ENCODE measurements at places on chromosomes 7 and 10.

DNA sequence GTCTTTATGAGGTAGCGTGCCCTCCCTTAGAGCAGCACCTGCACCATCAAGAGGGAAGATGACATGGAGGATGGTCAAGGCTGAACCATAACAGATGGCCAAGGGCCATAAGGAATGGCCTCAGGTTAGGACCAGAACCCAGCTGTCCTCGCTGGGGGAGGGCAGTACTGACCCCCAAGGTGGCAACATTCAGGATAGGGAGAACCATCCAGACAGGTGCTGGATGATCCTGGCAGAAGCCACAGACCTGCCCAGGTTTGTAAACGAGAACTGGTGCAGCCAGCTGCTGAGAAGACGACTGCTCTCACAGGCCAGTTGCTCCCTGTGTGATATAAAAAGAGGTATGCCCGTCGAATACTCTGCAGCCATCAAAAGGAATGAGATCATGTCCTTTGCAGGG is 320.4 kb downstream of the GLRX3 start:
- no peak for DNase-seq

DNA sequence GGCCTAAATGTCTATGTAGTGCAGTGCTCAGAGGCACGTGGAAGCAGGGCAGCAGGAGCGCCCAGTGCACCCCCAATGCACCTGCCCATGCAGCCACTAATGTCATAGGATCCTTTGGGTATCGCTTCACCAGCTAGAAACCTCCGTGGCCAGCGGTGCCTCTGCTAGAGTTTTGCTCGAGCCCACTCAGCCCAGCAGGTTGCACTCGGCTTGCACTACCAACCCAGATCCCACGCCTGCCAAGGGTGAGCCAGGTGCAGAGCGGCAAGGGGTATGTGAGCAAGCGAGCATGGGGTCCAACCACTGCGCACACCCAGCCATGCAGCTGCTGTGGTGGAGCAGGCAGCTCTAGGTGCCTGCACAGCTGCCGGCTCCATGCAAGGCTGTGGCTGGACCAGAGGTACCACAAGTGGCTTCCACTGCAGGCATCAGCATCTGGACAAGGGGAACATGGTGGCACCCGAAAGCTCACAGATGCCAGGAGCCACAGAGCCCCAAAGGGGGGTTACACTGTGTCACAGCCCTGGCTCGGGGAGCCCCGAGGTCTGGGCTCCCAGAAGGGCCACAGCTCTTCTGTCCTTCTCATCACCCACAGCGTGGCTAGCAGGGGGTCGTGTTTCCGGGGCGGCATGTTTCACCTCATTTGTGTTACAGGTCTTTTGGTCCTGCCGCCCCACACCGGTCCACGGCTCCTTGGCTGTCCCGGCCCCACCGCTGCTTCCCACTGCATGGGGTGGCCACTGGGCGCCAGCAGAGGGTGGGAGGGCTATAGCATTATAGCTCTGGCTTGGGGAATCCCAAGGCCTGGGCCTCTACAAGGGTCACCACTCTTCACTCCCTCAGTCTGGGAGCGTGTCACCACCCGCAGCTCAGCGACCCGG is 2.3 kb upstream of the NCAPG2 start:
- no peak for DNase-seq

GRCh38 chr7:4245135-4245865 is 436.8 kb upstream of the FOXK1 start:
- DNase-seq, result no peak

DNA sequence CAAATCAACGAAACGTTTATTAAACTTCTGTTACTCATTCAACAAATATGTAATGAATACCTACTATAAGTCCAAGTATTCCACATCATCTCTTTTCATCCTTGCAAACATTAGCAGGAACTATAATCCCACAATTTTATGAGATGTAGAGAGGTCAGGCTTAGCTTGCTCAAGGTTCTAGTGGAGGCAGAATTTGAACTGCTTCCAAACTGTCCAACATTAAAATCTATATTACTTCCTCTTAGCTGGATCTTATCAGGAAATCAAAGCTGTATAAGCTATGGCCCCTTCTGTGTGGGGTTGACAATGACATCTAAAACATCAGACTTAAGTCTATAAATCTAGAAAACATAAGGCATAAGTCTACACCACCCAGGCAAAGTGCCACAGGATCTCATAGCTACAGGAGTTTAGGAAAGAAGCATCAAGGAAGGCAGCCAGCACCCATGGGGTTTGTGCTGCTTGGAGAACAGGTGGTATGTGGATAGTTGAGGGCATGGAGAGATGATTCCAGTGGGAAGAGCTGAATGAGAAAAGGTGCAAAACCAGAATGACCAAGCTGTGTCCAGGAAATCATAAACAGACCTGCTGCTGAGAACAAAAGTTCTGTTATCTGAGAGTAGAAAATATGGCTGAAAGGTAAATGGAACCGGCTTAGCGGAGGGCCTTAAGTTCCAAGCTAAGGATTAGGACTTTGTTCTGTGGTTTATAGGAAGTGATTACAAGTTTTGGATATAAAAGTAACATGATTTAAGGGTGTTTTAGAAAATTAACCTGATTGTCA is 34.5 kb downstream of the PAPSS2 start:
- DNase-seq, result no peak

DNA sequence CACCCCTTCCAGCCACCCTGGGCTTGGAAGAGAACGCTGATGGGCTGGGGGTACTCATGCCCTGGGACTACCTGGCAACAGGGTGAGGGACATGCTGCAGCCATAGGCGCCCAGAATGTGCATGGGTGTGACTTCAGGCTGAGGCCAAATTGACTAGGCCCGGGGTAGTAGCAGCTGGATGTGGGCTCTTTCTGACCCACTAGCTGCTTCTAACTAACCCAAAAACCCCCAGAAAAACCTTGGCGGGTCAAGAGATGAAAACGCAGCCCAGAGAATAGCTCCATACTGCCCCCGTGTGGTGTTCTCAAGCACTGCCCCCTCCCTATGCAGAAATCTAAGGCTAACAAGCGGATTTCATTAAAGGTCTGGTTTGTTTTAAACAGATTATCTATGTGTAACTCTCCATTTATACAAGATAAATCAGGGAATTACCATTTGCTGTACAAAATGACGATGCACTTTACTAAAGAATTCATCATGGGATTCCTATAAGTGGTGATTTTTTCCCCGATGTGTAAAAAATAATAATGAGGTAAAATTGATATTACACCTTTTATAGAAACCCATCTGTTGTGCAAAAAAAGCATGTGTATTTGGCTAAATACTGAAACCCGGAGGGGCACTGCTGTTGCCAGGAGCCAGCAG is 4.2 kb downstream of the SMARCD3 start:
- DNase-seq, result peak; percentile 54

DNA sequence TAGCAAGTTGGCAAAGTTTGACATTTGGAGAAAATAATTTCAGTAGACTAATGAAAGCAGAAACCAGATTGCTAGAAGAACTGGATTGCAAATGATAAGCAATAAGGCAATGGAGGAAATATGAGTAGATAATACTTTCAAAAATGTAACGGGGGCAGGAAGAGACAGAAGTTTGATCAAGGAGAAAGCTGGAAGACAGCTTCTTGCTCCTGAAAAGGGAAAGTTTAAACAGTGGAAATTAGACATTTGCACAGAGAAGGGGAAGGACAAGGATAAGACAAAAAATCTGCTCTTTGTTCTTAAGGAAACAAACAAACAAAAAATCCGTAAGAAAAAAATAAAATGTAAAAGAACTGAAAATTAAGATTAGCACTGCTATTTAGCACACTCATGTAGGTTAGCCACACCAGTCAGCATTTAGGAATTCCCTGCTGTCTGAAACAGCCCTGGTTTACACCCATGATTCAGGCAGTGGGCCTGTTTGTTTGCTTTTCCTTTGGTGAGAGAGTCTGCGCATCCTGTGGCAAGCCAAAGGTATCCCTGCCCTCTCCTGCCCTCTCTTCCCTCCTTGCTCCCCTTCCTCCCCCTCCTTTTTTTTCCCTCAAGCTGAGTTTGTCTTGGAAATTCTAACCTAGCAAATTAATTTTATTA is 104.3 kb upstream of the CAV2 start:
- DNase-seq, result peak; percentile 92

DNA sequence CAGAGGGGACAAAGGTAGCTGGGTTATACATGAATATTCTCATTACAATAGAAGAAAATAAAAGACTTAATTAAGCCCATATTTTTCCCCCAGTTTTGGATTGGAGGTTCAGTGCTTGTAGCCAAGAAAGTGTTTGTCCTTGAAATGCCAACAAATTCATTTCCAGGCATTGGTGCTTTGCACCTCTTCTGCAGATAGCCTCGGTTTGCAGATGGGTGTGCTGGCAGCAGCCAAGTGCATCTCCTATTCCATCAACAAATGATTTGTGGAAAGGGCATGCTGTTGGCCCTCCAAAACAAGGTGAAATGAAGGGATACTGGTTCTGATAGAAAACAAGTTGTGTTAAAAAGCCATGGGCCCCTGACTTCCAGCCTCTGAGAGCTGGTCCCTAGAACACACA is 187.3 kb downstream of the DPY19L1 start:
- no peak for DNase-seq

DNA sequence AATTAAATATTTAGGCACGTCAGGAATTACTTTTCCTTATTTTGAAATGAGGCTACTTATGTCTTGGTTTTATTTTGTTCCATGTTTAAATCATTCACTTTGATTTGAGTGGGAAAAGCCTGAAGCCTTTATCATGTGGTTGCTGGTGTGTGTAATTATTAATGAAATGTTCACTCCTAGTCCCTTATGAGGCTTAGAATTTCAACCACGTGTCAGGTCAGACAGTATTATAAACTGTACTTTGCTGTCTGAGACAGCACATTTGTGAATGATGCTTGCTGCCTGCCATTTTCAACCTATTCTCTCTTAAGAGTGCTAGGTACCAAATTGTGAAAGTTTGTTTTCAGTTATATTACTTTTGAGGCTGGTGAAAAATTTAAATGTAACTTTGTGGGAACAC is 58.9 kb downstream of the COL17A1 start:
- no peak for DNase-seq

GRCh38 chr10:11548065-11548767 is 63.2 kb downstream of the USP6NL start:
- DNase-seq, result no peak

GRCh38 chr10:5905854-5906507 is 15.9 kb downstream of the FBH1 start:
- DNase-seq, result no peak

DNA sequence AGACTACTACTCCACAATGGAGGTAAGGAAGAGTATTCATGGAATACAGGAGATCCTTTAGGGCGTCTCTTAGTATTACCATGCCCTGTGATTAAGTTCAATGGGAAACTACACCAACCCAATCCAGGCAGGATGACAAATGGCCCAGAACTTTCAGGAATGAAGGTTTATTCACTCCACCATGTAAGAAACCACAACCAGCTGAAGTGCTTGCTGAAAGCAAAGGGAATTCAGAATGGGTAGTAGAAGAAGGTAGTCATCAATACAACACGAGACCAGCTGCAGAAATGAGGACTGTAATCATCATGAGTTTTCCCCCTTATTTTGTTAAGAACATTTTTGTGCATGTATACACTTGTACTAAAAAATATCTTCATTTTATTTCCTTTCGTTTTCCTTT is 76.6 kb downstream of the GPR37 start:
- no peak for DNase-seq

DNA sequence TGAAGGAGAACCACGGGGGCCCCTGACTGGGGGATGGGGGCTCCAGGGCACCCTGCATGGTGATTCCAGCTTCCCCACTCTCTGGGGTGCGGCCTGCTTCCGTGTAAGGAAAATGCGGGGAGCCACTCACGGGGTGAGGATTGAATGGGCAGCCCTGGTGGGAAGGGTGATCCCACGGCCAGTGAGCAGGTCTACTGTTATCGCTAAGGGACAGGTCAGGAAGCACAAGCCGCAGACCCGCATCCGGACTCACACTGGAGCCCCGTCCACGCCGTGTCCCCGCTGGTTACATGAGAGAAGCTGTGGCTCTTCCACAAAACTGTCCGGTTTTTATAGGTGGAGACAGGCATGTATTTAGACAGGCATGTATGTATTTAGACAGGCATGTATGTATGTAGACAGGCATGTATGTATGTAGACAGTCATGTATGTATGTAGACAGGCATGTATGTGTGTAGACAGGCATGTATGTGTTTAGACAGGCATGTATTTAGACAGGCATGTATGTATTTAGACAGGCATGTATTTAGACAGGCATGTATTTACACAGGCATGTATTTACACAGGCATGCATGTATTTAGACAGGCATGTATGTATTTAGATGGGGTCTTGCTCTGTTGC is 5.7 kb downstream of the PSMG3 start:
- DNase-seq, result no peak

Data from amniotic epithelial cell (primary cell).